SHP77 (cell line): ENCODE measurements at places on chromosomes 5 and 9.

GRCh38 chr9:90870621-90871326 is 69.2 kb downstream of the SYK start:
- DNase-seq, result peak; percentile 41

GRCh38 chr9:134026981-134027380 is 1.7 kb downstream of the BRD3OS start:
- DNase-seq, result no peak

- no peak for DNase-seq
These were observed 133.8 kb downstream of the PAX5 start for GRCh38 chr9:36900136-36900855.

DNA sequence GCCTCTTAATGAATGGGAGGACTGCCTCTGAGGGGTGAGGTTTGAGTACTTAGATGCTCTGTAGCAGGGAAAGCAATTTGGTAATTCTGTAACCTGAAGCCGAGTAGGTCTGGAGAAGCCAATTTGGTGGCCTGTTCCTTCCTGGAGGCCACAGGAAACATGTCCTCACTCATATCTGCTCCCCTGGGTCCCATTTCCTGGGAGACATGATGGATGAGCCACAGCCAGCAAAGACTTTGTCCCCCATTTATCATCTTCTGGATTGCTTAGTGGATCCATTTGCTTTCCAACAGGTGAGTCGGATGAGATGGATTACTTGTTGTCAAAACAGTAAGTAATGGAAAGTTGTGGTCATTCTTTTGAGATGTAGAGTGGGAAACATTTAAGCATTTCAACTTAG is 99.8 kb upstream of the KLF9 start:
- no peak for DNase-seq

GRCh38 chr9:36222449-36222848 is 31.7 kb downstream of the CLTA start:
- DNase-seq, result no peak

- no peak for DNase-seq
These were observed 11.9 kb upstream of the PGGT1B start for GRCh38 chr5:115274584-115274983.

DNA sequence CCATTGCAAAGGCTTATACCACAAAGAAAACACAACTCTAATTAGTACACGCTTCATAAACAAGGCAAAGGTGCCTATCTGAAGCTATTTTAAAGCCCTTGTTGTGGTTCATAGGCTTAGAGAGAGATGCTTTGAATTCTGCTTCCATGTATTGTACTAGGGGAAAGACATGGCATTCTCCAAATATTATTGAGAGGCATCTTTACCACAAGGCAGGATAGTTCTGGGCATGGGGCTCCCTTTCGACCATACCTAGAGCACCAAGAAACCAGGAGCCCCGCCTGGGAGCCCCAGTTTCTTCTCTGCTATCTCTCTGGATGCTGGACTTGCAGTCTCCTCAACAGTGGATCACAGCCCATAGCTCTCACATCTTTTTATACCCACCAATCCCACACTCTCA is 93.7 kb downstream of the NFIB start:
- no peak for DNase-seq

DNA sequence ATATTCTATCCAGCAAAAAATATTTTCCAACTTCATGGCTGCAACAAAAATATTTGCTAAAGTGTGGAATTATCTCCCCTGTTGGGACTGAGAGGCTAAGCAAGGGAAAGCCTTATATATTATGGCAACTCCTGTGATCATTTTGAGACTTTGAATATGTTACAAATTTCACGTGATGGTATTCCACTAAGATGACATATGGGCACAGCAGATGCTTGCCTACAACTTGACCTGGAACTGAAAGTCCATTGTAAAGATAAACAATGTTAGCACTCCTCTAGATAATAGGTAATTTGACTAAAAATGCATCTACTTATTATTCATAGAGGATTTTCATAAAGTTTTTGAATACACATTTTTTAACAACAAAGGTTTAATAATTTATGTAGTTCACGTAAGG is 1141.5 kb upstream of the CDH6 start:
- DNase-seq, result no peak

DNA sequence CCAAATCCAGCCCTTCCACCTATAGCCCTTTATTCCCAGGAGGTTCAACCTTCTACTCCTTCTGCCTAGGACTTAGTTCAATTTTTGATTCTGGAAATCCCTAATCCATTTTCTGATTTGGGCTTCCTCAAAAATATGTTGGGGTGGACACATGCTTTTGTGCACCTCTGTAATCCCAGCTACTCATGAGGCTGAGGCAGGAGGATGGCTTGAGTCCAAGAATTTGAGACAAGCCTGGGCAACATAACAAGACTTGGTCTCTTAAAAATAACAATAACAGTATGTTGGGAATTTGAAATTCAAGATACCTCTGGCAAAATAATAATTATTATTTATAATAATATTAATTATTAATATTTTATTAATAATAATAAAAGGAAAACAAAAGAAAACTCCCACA is 188.7 kb upstream of the TLE4 start:
- no peak for DNase-seq

- DNase-seq, result no peak
These were observed 6.9 kb upstream of the COL5A1 start for GRCh38 chr9:134634667-134635230.

DNA sequence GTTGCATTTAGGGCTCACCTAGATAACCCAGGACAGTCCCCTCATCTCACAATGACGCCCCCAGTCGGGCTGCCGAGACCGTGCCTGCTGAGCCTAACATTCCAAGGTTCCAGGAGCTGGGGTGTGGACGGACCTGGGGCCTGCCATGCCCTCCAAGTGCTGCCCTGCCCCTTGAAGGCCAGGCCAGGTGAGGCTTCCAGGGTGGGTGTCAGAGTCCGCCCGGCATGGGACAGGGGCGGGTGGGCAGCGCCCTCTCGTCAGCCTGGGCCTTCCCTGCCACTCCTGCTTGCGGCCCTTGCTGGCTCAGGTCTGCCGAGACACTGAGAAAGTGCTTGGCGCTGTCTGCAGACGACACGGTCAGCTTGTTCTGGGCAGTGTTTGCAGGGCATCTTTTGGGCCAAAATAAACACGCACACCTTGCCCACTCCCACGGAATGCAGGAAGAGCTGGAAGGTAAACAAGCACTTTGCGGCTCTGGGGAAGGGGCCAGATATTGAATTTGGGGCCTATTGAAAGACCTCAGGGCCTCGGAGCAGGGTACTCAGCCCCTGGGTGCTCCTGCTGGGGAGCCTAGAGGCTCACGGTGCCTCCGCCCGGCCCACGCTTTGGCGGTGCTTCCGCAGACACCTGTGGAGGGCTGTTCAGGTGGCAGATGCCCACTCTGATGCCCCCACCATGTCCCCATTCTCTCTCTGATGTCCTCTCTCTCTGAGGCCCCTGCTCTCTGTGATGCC is 4.2 kb upstream of the SCGB3A1 start:
- no peak for DNase-seq

DNA sequence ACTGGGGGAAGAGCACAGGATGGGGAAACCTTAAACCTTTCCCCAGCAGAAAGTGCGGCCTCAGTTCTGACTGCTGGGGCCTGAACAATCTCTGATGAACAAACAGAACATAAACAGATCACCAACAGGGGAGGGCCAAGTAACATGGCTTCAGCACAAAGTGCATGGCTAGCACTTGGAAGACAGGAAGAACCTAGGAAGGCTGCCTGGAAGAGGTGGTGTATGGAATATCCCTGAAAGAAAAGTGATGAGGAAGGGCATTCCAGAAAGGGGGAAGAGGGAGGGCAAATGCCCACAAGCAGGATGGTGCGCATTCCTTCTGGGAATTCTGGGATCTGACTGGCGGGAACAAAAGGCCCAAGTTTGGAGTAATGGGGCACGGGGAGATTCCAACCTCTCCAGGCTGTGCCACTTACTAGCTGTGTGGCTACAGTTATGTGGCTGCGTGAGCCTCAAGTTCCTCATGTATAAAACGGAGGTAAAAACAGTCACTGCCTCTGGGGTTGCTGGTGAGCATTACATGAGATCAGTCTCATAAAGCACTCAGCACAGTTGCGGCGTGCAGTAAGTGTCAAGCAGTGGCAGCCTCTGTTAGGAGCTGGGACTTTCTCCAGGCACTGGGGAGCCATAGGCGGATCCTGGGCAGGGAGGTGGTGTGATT is 1.6 kb downstream of the PDGFRB start:
- no peak for DNase-seq

DNA sequence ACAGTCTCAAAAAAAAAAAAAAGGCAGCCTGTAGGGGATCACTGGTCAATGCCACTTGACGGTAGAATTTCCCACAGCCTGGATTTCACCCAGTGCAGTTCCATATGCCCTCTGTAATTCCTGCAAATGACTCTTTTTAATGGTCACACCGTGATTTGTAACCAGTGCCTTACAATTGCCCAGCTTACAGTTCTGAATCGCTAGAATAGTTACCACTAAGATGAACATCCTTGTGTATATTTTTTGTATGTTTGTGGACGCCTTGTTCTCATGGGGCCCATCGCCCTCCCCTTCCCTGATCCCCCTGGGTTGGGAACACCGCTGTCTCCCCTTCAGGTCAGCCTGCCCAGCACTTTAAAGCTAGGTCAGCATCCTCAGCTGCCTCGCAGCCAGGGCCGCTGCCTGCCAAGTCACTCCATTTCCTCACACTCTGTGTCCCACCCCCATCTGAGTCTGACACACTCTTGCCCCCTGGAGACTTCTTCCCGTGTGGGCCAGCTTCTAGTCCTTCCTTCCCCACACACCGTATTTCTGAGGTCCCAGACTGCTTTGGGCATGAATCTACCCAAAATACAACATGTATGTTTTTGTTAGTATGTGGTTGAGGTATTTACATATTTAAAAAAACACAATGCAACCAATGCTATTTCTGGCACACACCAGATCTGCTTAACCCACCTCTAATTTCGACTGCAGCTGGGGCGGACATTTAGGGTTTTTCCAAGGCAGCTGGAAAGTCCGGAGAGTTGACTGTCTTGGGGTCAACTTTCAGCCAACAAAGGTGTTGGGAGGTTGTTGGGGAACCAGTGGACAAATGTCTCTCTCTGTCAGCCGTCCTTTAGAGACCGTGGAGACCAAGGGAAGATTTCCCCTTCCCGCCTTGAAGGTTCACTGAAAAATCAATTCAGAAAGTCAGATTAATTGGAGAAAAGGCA is 120.5 kb upstream of the NEK6 start:
- no peak for DNase-seq

- no peak for DNase-seq
These were observed 288.7 kb downstream of the FANCC start for GRCh38 chr9:95028853-95029219.

DNA sequence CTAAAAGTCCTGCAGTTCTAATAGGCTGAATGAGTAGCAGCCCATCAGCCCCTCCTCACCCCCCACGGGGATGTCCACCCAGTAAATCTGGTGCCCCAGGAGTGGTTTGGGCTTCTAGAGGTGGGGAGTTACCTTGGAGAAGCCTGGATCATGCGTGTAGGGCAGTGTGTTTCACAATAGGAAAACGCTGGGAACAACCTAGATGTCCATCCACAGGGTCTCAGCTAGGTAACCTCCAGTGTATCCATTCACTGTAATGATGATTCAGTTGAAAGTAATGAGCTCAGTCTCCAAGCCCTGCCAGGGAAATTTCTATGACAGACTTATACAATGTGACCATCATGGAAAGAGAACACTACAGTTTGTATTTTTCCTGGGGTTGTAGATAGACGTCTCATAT is 51.8 kb downstream of the NDST1 start:
- no peak for DNase-seq

GRCh38 chr5:17367256-17367840 is 130.7 kb upstream of the TAF11L2 start:
- DNase-seq, result no peak

DNA sequence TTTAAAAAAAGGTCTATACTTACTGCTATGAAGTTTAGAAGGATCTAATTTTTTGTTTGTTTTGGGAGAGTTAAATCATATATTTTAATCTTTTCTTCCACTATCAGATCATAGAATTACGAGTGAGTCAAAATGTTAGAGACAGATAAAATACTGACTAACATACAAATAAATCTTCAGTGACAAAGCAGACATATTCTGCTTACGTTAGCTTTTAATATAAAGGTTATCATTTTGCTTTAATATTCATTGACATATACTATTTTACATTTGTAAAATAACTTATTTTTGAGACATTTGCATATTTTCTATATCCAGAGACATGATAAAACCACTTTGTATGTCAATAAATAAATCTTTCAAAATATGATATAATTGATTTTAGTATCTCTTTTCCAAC is 64.6 kb upstream of the GABRA1 start:
- no peak for DNase-seq

DNA sequence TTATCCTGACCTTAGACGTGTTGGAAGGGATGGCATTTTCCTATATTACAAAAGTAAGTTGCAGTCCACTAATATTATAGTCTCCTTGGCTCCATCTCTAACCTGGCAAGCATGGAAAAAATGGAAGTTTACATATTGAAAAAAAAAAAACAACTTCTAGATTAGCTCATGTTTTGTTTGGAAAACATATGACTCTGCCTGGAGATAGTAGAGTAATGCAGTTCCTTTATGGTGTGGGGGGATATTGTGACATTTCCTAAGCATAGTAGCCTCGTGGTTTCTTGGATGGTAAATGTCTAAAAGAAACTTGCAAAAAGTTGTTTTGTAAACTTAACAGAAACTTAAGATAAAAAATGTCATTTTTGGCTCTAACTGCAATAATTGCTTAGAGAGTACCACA is 244.4 kb upstream of the FBXL7 start:
- DNase-seq, result no peak

DNA sequence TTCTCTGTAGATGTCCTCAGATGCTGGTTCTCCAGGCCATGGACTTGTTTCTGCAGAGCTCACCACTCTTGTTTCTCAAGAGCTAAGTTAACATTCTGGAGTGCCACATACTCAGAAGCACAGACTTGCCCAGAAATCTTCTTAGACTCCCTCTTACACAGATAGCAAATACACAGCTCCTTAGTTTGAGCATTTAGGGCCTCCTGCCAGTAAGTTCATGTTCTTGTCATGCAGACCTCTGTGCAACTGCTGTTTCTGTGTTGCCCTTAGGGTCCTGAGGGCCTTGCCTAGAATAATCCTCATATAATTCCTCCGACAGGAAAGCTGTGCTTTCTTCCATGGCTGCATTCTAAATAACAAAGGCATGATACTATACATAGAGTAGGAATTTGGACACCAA is 1.3 kb upstream of the PTPDC1 start:
- DNase-seq, result no peak

- DNase-seq, result no peak
These were observed 95.8 kb downstream of the PLCXD3 start for GRCh38 chr5:41414598-41414997.

- DNase-seq, result no peak
These were observed 1030.0 kb downstream of the CDH12 start for GRCh38 chr5:21823076-21823574.
